ENCODE measurements at places on chromosomes 6 and 20. TPM values are rescaled to one million over a fixed set of nuclear protein-coding genes. Genes with fewer than 3 reads are reported as not detected.

- H3K4me3 ChIP-seq = peak overlapping the region; percentile 91
- peaks cover 8% of the 10 kb centered on the region for H3K27me3 ChIP-seq
- H3K36me3 ChIP-seq = peaks cover 5% of the 10 kb centered on the region
- H3K4me1 ChIP-seq = peaks cover 27% of the 10 kb centered on the region
- no peak for DNase-seq
Measured at GRCh38 chr20:41316051-41316450, 1.5 kb downstream of the ZHX3 start.

DNA sequence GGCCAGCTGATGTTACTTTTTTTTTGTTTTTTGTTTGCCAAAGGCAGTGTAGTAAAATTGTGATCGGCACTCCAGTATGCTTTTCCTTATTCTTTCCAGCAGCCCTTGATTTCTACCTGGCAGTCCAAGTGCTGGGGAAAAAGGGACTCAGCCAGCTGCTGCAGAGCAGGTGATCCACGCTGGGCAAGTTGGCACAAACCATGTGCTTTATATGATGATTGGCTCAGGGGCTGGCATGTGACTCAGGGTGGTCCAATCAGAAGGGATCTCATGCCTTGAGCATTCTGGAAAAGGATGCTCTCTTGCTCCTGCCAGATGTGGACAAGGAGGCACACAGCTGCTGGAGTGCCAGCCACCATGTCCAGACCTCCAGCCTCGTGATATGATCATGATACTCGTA lies 54.5 kb downstream of the SULF2 start:
- no peak overlapping the region for H3K4me3 ChIP-seq
- DNase-seq = no peak
- H3K27me3 ChIP-seq = peaks cover 3% of the 10 kb centered on the region
- H3K4me1 ChIP-seq = no peaks in the 10 kb centered on the region
- H3K36me3 ChIP-seq = peaks cover 13% of the 10 kb centered on the region

DNA sequence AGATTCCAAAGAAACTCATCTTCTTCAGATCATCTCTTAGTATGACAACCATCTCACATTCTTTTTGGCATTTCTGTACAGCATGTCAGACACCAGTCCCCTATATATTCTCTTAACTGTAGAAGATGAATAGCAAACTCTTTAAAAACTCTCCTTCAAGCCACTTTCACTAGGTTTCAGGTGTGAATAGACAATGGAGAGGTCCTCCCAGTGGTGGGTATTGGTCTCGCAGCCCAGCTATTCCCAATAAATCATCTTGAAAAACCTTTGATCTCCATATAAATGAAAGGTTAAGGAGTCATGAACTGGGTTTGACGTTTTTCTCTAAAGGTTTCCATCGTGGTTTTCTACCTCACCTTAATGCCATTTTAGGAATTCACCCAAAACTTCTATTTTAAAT lies 180.0 kb downstream of the GJA1 start:
- no peak overlapping the region for H3K27ac ChIP-seq
- peaks cover 5% of the 10 kb centered on the region for H3K4me1 ChIP-seq
- H3K36me3 ChIP-seq = no peaks in the 10 kb centered on the region
- DNase-seq = no peak
- H3K4me3 ChIP-seq = no peak overlapping the region

- no peak for DNase-seq
- no peak overlapping the region for H3K4me3 ChIP-seq
- no peaks in the 10 kb centered on the region for H3K36me3 ChIP-seq
- H3K4me1 ChIP-seq = no peaks in the 10 kb centered on the region
- H3K27me3 ChIP-seq = peaks cover 1% of the 10 kb centered on the region
Measured at GRCh38 chr6:140156131-140156530, 781.7 kb upstream of the CITED2 start.

- H3K27ac ChIP-seq = no peak overlapping the region
- H3K36me3 ChIP-seq = peaks cover 3% of the 10 kb centered on the region
- no peak overlapping the region for H3K4me3 ChIP-seq
- H3K4me1 ChIP-seq = no peaks in the 10 kb centered on the region
- H3K27me3 ChIP-seq = peaks cover 3% of the 10 kb centered on the region
Measured at GRCh38 chr6:29861521-29862255, 34.1 kb downstream of the HLA-G start.

Gene SLC12A5
- total RNA-seq = 8.8 TPM

Gene GPR63
- total RNA-seq = 1.5 TPM

Gene STX16
- 77.9 TPM for total RNA-seq

Gene ESF1
- total RNA-seq = 11.6 TPM

Data from endothelial cell (in vitro differentiated cells).